ENCODE measurements at places on chromosomes 2 and 18.

DNA sequence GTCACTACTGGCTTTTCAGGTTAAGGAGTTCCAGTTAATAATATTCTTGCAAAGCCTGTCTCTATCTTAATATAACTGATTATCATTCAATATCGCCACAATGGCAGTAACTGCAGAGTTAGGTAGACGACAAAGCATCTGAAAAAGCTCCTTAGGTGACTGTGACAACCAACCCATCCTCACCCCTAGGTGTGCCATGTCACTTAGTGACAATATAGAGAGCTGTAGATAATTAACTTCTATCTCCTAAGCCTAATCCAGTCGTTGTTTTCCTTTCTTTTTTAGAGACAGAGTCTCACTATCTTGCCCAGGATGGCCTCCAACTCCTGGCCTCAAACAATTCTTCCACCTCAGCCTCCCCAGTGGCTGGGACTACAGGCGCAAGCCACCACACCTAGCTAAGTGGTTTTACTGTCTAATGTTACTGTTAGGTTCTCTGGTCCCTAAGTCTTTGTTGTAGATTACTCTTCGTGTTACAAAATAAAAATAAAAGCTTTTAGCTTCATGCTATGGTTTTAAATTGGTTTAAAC, 65.2 kb downstream of the SPIRE1 start:
- no peak for DNase-seq

DNA sequence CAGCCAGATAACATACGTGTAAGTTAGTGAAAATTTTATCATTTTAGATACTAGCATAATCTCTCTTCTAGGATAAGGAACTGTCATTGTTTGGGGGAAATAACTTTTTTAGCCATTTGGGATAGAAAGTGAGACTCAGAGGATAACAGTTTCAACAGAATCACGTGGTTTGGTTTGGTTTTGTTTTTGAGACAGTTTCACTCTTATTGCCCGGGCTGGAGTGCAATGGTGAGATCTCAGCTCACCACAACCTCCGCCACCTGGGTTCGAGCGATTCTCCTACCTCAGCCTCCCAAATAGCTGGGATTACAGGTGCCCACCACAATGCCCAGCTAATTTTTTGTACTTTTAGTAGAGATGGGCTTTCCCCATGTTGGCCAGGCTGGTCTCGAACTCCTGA, 323.2 kb upstream of the MEIS1 start:
- no peak for DNase-seq

DNA sequence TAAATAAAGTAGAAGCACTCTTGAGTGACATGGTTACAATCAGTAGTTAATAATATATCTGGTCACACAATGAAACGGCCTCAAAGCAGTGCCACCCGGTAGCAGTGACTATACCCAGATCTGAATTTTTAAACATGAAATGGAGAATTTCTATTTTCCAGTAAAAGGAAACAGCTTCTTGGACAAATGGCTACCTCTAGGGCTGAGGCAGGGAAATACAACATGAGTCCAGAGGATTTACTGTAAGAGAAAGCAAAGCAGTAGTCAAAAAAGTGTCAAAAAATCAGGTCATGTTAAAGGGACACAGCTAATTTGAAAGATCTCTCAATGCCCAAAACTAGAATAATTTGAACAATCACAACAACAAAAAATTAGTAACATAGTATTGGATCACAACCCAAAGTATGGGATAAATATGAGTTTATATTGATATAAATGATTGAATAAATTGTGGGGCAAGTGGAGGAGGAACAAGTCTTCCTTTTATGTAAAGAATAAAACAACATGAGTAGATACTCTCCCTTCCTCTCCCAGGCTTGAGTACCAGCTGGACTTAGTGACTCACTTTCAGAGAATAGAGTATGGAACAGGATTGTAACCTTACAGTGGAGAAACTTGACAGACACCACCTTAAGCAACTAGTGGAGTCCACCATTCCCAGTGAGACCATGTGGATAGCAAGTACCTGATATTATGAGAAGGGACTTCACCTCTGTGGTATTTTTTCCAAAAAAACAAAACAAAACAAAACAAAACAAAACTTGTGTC, 180.8 kb downstream of the MBD2 start:
- DNase-seq: no peak

- peak; percentile 59 for DNase-seq
Observed at GRCh38 chr18:22169011-22169888, at the start of gene GATA6. GATA6 (plus strand) TSS chr18:22169589; CDS start chr18:22171145, 1,556 bp downstream.

DNA sequence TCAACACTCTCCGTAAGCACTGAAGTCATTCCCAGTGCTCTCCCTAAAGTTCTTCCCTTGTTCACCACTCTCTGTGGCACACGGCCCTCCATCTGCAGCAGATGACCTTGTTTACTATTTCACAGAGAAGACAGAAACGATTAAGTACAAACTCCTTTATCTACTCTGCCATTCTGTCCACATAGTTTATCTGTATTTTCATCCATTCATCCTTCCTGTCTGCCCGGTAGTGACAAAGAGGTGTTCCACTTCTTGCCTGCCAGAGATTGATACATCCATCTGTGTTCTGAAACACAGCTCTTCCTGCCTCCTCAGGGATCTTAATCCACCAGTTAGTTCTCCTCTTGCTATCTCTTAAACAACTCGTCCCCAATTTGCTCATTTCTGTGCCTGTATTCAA, 77.9 kb upstream of the CD226 start:
- no peak for DNase-seq

DNA sequence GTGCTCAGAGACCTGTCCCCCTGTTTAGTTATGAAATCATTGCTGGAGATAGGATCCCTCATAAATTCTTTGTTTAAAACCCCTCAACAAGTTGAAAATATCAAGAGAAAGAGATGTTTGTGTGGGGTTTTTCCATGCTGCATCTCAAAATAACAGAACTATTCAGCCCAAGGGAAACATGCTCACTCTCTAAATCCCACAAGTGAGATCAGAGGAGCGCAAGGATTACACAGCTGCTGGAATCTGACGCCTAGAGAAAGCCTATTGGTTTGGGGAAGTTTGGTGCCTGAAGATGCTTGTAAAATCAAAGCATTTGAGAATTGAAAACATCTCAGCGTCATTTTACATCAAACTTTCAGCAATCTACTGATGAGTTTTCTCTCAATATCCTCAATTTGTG, 7.9 kb downstream of the FSHR start:
- no peak for DNase-seq

DNA sequence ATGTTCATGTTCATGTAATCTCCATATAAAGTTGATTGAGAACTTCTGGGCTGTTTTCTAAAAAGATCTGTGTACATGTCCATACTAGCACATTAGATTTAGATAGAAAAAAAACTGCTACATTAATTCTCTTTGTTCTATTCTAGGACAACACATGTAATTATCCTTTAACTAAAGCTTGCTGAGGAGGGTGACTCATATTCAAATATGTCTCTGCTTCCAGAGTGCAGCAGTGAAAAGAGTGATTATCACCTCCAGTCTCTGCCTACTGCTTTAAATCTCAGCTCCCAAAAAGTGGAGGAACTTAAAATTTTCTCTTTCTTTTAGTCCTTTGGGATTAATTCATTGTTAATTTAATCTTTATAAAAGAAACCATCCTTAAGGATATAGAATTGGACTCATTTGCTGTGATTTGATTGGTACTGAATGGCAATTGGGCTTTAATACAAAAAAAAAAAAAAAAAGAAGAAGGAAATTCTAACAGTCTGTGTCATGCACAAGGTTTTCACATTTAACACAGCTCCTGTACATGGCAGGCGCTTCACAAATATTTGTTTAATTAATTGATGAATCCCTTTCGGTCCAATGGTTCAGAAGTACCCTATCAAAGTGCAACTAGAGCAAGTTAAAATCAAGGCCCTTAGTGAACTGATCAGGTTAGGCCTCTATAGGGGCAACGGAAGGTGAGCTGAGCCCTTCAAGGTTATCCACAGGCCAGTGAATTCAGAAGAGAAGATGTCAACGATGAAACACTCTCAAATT, 214.0 kb upstream of the KCNJ3 start:
- DNase-seq: peak; percentile 2

DNA sequence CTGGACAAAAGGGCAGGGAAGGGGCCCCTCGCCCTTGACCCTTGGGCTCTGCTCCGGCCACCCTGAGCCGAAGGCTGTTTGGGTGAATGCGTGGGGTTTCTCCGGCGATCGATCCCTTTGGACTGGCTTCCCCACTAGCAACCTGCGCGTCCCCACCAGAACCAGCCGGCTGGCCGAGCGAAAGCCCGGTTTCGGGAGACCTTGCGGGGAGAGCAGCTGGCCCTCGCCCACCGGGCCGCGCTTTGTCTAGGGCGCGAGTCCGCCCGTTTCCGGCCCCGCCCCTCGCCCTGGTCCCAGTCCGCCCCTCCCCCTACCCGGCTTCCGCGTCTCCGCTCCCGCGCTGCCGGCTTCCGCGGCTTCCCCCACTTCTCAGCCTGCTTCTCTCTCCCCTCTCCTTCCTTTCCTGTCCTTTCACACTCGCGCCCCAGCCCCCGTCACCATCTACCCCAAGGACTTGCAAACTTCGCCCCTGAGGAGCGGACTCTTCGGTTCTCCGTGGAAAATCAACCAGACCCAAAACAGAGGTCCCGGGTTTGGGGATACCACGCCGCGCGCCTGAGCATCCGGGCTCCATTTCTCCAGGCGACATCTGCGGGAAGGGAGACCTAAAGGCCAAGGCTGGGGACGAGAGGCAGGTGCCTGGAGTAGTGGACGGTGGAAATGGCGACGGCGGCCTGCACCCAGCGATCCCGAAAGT, 48.0 kb upstream of the ATP6V1B1 start:
- no peak for DNase-seq

DNA sequence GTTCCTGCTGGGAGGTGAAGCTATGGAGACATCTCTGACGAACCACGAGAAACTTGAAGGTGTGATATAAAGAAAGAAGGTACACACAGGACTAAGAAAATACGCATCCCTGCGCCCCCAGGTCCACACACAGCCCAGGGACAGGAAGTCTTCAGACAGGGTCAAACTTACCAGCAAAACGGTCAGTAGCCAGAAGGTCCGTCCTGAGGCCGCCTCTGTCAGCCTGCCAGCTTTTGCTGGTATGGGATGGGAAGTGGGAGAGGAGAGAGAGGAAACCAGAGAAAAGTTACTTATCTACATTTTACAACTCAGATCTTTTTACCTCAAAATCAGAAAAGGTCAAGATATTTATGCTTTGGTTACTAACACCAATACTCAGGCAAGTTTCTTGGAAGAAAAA, 47.2 kb downstream of the HDLBP start:
- no peak for DNase-seq

DNA sequence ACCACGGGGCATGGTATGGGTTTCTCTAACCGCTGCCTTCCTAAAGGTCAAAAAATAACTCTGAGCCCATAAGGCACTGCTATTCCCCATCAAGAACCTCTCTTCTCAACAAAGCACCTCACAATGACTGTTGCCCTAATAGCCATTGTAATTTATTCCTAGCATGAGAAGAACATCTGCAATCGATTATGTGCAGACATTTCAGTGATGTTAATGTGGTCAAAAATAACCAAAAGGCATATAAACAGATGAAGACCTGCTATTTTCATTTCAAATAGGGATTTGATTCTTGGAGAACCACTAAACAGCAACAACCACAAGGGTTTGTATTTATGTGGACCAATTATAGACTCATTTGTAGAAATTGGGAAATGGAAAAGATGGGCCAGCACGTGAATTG, 356.6 kb downstream of the FBXO15 start:
- no peak for DNase-seq

DNA sequence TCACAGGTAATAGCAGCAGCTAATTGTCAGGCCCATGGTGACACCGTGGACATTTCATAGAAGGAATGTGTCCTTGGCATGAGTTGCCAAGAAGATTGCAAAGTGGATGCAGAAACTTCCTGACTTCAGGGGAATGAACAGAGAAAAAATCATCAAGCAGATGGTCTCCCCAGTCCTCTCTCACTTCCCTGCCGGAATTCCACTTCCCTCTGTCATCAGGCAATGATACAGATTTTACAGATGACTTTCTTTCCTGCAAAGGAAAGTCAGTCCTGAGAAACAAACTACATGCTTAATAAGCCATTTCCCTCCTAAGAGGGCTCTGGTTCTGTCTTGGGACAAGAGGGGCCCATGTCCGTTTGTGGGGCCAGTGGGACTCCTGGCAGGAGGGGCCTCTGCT, 45.7 kb downstream of the KCNF1 start:
- peak; percentile 15 for DNase-seq

DNA sequence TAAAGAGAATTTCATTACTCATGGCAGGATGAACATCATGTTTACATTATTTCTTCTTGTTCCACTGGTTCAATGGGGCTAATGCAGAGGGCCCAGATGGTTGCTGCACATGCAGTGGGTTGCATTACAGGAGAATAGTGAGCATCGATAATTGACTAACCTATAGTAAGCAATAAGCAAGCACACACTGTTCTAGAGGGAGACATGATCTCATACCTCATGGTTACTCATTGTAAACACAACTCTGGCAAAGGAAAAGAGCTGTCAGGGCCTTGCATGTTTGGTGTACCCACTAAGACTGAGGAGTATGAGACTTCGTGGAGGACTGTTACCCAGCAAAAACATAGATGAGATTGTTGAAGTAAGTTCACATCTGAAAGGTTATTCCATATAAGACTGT, 885.6 kb upstream of the VRK2 start:
- no peak for DNase-seq

DNA sequence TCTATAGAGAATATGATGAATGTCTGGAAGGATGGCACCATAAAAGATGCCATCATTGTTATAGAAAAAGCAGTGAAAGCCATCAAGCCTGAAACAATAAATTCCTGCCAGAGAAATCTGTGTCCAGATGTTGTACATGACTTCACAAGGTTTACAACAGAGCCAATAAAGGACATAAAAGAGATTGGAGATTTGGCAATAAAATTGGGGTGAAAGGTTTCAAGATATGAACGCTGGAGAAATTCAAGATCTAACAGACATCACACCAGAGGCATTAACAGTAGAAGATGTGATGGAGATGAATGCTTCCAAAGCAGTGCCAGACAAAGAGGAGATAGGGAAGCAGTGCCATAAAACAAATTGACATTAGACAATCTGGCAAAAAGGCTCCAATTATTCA, 518.8 kb upstream of the ACVR2A start:
- DNase-seq: no peak

DNA sequence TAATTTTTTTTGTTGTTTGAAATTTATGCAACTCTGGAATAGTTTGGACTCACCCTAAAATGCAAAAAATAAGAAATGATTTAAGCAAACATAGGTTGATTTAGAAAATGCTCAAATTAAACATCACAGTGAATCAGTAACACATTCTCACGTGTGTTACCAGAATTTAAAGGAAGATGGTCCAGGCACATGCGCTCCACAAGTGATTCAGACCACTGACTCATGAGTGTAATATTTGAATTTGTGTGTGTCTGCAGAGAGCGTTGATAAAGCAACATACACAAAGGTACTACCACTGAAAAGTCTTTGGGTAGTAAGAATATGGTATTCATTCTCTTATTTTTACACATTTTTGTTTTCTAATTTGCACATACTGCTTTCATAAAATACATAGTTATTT, 7.9 kb downstream of the SS18 start:
- no peak for DNase-seq
